T-cell (primary cell): ENCODE measurements at places on chromosomes 1 and 21. TPM values are rescaled to one million over a fixed set of nuclear protein-coding genes. Genes with fewer than 3 reads are reported as not detected.

GRCh38 chr1:186618401-186619170, 61.6 kb downstream of the PTGS2 start:
- no peak overlapping the region for H3K27ac ChIP-seq
- no peaks in the 10 kb centered on the region for H3K27me3 ChIP-seq
- no peaks in the 10 kb centered on the region for H3K36me3 ChIP-seq
- peak overlapping the region; percentile 35 for H3K4me3 ChIP-seq
- DNase-seq, result peak; percentile 8
- H3K4me1 ChIP-seq, result peaks cover 26% of the 10 kb centered on the region

- no peak overlapping the region for H3K4me3 ChIP-seq
- no peaks in the 10 kb centered on the region for H3K27me3 ChIP-seq
- H3K36me3 ChIP-seq, result no peaks in the 10 kb centered on the region
Measured at GRCh38 chr21:34644825-34645224, 24.0 kb upstream of the CLIC6 start.

DNA sequence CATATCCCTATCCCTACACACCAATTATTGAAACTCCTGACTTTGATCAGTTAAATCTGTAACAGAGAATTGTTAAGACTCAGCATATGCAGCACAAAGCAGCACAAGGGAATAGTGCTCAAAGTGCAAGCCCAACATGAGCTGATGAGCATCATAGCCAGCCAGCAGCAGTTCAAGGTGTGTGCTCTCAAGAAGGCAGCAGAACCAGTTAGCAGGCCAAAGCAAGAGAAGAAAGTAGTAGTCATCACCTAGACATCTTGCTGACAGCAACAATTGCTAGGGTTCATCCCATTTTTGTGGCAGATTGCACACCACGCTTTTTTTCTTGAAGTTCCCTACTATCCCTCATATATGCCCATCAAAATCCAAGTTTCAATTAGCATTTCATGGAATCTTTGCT, 478.3 kb downstream of the COL11A1 start:
- no peaks in the 10 kb centered on the region for H3K4me1 ChIP-seq
- no peak overlapping the region for H3K27ac ChIP-seq
- no peak overlapping the region for H3K4me3 ChIP-seq
- H3K36me3 ChIP-seq, result no peaks in the 10 kb centered on the region
- no peaks in the 10 kb centered on the region for H3K27me3 ChIP-seq
- no peak for DNase-seq

DNA sequence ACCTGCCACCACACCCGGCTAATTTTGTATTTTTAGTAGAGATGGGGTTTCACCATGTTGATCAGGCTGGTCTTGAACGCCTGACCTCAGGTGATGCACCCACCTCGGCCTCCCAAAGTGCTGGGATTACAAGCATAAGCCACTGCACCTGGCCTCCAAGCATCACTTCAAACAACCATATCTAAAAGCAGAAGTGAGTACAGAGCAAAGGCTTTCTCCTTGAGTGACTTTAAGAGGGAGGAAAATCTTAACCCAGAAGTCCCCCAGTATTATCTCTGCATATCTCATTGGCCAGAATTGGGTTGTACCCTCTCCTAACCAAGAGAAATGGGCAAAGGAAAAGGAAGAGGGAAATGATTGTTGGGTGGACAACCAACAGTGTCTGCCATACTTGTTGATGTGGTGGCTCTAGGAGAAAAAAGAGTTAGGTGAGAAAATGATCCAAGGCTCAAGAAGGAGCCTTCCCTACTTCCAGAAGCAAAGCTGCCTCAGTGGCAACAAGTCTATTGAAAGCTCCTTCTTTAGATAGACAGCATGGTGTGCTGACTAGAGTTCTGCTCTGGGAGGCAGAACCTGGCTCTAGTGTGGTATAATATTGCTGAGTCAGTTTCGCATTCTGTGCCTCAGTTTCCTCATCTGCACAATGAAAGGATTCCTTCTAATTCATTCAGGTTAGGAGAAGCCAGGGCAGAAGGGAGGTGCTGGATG, 16.8 kb upstream of the FOXE3 start:
- H3K27ac ChIP-seq, result no peak overlapping the region
- DNase-seq, result no peak
- H3K4me3 ChIP-seq, result no peak overlapping the region
- H3K4me1 ChIP-seq, result no peaks in the 10 kb centered on the region
- peaks cover 19% of the 10 kb centered on the region for H3K27me3 ChIP-seq
- no peaks in the 10 kb centered on the region for H3K36me3 ChIP-seq

DNA sequence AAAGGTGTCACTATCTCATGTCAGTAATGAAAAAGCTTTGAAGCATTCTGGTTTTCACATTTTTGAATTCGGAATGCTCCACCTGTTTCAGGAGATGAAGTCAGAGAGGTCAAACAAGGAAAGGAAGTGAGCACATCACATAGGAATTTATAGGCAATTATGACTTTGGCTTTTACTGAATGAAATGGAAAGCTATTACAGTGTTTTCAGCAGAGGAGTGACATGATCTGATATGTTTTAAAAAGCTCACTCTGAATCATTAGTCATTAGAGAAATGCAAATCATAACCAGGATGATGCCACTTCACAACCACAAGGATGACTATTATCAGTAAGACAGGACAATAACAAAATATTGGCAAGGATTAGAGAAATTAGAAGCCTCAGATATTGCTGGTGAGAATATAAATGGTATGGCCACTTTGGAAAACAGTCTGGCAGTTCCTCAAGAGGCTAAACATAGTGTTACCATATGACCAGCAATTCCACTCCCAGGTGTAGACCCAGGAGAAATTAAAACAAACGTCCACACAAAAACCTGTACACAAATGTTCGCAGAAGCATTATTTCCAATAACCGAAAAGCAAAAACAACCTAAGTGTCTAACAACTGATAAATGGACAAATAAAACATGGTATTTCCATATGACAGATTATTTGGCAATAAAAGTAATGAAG, 7.5 kb downstream of the TAF1A start:
- H3K27me3 ChIP-seq, result no peaks in the 10 kb centered on the region
- peaks cover 3% of the 10 kb centered on the region for H3K36me3 ChIP-seq
- no peak for DNase-seq
- H3K4me1 ChIP-seq, result no peaks in the 10 kb centered on the region
- H3K4me3 ChIP-seq, result no peak overlapping the region

NHLH2 gene
- total RNA-seq, result not detected

GRCh38 chr1:241590719-241591118, 49.5 kb downstream of the CHML start:
- H3K4me3 ChIP-seq, result no peak overlapping the region
- no peak for DNase-seq
- H3K4me1 ChIP-seq, result no peaks in the 10 kb centered on the region
- no peak overlapping the region for H3K27ac ChIP-seq
- H3K27me3 ChIP-seq, result no peaks in the 10 kb centered on the region
- H3K36me3 ChIP-seq, result no peaks in the 10 kb centered on the region

NUP210L gene
- 0.18 TPM for total RNA-seq

GRCh38 chr1:161166669-161167548, 683 bp downstream of the PPOX start:
- no peak for DNase-seq
- H3K4me3 ChIP-seq, result peak overlapping the region; percentile 87
- peak overlapping the region; percentile 97 for H3K27ac ChIP-seq
- H3K27me3 ChIP-seq, result no peaks in the 10 kb centered on the region
- H3K36me3 ChIP-seq, result peaks cover 24% of the 10 kb centered on the region

DNA sequence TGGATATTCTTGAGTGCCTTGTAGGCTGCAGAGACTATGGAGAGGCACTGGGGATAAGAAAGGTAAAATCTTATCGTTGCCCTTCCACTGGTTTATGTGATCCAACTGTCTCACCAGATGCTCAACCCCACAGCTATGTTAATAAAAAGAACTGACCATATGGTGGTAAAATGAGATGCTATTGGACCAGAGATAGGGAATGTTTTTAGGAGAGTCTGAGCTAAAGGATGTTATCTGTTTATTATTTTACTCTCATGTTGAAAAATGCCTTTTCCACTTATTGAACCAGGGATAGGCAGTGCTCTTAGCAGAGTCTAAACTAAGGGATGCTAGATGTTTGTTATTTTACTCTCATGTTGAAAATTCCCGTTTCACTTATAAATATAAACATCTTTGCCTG, 172.8 kb upstream of the GREM2 start:
- H3K36me3 ChIP-seq, result no peaks in the 10 kb centered on the region
- H3K27me3 ChIP-seq, result no peaks in the 10 kb centered on the region
- H3K4me1 ChIP-seq, result no peaks in the 10 kb centered on the region

GRCh38 chr1:40107290-40107959, 10.4 kb upstream of the PPT1 start:
- H3K4me1 ChIP-seq, result no peaks in the 10 kb centered on the region
- DNase-seq, result no peak
- no peak overlapping the region for H3K4me3 ChIP-seq
- H3K27me3 ChIP-seq, result no peaks in the 10 kb centered on the region
- no peak overlapping the region for H3K27ac ChIP-seq

DNA sequence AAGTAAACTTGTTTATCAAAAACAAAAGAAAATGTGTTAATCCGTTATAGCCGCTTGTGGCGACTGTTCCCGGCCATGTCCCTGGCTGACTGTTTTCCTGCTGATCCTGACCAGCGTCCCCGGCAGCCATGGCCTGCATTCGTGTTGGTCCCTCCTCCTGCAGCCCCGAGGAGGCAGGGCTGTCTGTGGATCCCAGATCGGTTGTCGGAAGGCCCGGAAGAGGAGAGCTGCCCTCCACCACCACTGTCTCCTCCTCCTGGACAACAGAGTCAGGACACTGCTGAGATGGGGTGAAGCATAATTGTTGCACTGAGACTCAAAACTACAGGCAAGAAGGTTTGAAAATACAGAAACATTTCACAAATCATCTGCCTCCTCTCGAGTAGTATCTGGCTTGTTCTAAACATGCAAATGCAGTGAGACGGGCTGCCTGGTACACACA, 3.6 kb upstream of the MXRA8 start:
- DNase-seq, result no peak
- H3K36me3 ChIP-seq, result no peaks in the 10 kb centered on the region
- no peaks in the 10 kb centered on the region for H3K27me3 ChIP-seq
- H3K4me1 ChIP-seq, result peaks cover 7% of the 10 kb centered on the region
- H3K27ac ChIP-seq, result no peak overlapping the region

GRCh38 chr1:23444104-23444533, 19.6 kb upstream of the TCEA3 start:
- peaks cover 12% of the 10 kb centered on the region for H3K27me3 ChIP-seq
- DNase-seq, result no peak
- no peak overlapping the region for H3K4me3 ChIP-seq
- no peaks in the 10 kb centered on the region for H3K36me3 ChIP-seq
- no peaks in the 10 kb centered on the region for H3K4me1 ChIP-seq
- no peak overlapping the region for H3K27ac ChIP-seq

DNA sequence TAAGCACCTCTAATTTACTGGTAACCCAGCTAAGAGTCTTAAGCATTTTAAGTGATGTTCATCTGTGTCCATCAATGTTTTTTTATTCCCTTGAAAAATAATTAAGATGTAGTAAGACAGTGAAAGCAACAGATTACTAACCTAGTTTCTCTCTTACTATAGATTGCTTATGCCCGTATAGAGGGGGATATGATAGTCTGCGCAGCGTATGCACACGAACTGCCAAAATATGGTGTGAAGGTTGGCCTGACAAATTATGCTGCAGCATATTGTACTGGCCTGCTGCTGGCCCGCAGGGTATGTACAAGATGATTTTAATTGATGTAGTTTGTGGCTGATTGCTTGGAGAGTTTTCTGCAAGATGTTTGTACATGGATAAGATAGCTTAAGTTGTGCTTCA, 2.8 kb downstream of the RPL5 start:
- H3K4me3 ChIP-seq, result no peak overlapping the region
- H3K36me3 ChIP-seq, result peaks cover 60% of the 10 kb centered on the region
- DNase-seq, result no peak
- H3K4me1 ChIP-seq, result peaks cover 23% of the 10 kb centered on the region
- no peaks in the 10 kb centered on the region for H3K27me3 ChIP-seq

DNA sequence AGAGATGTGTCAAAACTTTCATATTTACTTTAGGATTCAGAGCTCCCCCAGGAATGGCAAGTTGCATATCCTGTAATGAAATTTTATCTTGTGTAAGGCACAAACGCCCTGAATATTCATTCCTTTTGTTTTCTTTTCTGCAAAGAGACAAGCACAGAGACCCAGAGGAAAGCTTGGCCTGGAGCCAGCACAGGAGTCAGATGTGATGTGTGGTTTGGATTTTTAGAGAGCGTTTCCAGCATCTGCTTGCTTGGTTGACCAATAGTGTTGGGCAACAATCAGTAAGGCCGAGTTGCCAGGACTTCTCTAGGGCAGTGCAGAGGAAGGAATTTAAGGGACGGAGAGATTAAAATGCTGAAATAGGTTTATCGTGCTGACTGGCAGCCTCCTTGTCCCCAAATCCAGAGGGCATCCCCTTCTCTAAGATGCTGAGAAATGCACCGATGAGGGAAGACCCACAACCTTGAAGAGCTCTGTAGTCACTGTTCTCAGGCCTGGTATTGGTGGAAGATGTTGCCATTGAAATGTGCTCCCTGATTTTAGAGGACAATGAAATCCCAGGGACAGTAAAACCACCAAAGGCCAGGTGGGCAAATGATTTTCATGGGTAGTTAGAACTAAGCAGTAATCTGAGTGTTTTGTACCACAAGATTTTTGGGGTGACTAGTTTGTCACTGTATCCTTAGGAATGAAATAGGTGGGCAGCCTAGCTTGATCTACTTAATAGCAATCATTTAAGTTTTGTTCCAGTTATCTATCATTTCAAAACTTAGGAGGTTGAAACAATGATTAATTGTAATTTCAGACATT, 37.9 kb upstream of the RHOU start:
- no peaks in the 10 kb centered on the region for H3K27me3 ChIP-seq
- no peak for DNase-seq
- no peak overlapping the region for H3K27ac ChIP-seq
- no peaks in the 10 kb centered on the region for H3K36me3 ChIP-seq
- H3K4me1 ChIP-seq, result peaks cover 2% of the 10 kb centered on the region

DNA sequence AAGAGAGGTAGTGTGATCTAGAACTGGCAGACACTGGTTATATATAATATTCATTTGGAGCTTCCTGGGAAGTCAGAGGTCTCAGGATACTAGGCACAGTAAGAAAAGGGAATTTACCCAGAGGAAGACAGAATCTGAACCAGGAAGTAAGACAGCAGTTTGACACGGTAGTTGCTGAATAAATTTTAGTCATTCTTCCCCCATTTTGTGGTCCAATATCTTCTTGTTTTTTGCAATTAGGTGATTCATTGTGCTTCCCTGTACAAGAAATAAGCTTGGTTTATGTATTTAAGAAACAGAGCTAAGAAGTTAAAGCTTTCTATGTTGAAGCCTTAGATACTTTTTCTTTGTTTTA, 1.3 kb downstream of the TMEM167B start:
- H3K27ac ChIP-seq, result peak overlapping the region; percentile 96
- peak overlapping the region; percentile 76 for H3K4me3 ChIP-seq
- H3K36me3 ChIP-seq, result peaks cover 3% of the 10 kb centered on the region
- DNase-seq, result peak; percentile 16
- H3K4me1 ChIP-seq, result peaks cover 9% of the 10 kb centered on the region
